ENCODE measurements at places on chromosomes 13 and 19.

DNA sequence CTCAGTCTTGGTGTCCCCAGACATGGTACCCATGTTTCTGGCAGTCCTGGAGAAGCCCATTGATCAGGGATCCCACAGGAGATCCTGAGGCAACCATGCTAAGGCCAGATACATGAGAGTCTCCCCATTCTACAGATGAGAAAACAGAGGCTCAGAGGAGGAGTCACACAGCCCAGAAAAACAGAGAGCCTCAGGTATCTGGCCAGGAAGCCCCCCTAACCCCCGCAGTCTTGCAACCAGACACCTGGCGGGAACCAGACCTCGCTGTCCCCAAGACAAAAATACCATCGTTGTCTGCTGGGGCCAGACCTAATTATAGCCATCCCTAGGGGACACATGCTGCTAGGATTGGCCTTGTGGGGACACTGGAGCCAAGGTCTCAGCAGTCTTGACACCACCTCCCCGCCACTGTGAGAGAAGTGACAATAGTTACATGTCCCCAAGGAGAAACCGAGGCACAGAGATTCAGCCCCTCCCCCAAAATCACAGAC, 1.6 kb upstream of the PDE4C start:
- DNase-seq: no peak

GRCh38 chr19:43690890-43691289, 20.9 kb upstream of the PLAUR start:
- DNase-seq: no peak

- DNase-seq: no peak
Measured at GRCh38 chr19:12478234-12478941, 6.2 kb downstream of the ZNF709 start.

- no peak for DNase-seq
Measured at GRCh38 chr13:93233997-93234416, 7.4 kb downstream of the GPC6 start.
